Stimulated activated CD8-positive, alpha-beta memory T cell treated with anti-CD3 and anti-CD28 coated beads, Interleukin-4, amount 100 ng/mL, for 4 hours (primary cell): ENCODE measurements at places on chromosomes 5 and 9.

- DNase-seq: no peak
These were observed 124.0 kb downstream of the EFNA5 start for GRCh38 chr5:107546719-107547118.

DNA sequence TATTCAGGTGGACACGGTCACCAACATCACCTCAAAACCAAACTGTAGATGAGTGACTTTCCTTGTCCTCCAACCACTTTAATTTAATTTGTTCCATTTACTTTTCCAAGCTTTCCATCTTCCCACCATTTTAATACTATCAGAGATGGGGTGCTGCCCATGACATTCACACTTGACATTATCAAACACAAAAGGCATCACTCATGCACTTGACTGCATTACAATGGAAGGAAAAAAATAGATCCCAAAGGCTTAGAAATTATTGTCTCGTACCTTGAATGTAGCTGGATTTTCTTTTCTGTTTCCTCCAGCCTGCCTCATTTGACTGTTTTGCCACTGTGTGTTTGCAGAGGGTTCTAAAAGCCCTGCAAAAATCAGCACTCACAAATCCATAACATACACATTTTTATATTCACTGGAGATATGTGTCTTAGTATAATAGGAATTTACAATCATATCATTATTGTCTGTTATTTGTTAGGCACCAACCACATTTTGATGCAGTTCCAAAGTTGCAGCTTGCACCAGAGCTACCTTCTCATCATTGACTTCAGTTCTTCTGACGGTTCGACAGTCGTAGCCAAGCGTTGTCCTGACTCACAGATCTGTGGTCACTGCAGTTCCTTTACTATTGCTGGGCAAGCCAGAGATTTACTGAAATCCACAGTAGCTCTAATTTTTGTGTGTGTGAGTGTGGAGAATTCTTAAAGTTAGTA is 712.3 kb upstream of the WWC1 start:
- DNase-seq: no peak

DNA sequence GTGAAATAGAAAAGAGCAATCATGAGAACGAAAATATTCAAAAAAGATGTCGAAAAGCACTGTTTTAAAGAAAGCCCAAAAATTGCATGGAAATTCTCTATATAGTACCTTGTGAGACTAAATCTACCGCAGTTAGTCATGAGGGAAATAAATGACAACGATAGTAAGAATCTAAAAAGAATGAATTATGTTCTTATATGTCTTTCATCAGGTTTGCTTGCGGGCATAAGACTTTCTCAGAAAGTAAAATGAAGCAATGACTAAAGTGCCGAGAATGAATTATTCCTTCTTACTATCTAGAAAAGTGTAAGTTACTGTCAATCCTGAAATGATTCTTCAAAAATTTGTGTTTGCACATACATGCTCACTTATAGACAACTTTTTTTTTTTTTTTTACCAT is 26.4 kb downstream of the PTPRD start:
- no peak for DNase-seq

DNA sequence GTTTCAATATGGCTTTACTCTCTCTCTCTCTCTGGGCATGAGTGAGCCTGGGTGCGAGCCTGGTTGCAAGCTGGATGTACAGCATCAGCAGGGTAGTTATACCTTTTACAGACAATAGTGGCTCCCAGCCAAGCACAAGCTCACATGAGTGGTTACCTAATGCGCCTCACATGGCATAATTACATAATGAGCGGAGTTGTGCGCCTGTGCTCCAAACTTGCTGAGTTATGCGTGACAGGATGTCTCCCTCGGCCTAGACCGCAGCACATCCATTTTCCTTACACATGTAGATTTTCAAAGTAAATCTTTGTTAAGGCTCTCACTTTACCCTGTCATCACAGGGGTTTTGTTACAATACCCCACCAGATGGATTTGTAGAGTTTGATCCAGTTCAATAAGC is 233.5 kb upstream of the WWC1 start:
- DNase-seq: no peak

DNA sequence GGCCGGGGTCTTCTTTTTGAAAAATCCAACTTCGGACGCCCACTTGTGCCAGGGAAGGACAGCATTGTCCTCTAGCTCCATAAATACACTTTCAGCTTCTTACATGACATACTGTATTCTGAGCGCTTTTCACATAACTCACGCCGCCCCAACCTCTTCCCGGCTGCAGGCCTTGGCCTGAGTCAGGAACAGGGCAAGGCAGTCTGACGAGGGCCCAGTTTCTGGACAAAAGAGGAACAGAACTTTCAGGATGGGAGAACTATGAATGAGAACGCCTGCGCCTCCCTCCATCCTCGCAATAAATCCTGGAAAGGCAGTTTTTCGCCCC is 650 bp downstream of the DCTN4 start:
- DNase-seq: no peak

DNA sequence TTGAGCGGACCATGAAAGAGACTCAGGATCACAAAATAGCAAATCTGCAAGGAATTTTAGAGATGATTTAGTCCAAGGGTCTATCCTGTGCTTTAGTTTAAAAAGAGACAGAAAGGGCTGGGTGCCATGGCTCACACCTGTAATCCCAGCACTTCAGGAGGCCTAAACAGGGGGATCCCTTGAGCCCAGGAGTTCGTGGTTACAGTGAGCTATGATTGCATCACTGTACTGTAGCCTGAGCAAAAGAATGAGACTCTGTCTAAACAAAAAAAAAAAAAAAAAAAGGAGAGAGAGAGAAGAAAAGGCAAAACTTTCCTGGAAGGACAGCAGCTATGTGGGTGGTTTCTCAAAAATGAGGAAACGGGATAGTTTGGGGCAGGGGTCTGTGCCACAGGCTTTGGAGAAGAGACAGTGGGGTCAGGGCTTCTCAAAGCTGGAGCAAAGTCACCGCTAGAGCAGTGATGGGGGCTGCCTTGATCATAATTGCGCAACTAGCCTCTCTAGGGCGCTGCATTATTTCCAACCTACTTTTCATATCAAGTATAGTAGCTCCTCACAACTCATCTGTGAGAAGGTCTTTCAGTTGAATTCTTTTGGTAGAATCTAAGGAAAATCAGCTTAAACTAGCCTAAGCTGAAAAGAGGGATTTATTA is 8.5 kb upstream of the ANKH start:
- no peak for DNase-seq

- DNase-seq: no peak
These were observed 278.8 kb downstream of the GAS1 start for GRCh38 chr9:86668488-86668887.

- no peak for DNase-seq
These were observed 45.3 kb upstream of the CACNA1B start for GRCh38 chr9:137832191-137832700.

- no peak for DNase-seq
These were observed 900.6 kb upstream of the CDH9 start for GRCh38 chr5:27938989-27939388.

DNA sequence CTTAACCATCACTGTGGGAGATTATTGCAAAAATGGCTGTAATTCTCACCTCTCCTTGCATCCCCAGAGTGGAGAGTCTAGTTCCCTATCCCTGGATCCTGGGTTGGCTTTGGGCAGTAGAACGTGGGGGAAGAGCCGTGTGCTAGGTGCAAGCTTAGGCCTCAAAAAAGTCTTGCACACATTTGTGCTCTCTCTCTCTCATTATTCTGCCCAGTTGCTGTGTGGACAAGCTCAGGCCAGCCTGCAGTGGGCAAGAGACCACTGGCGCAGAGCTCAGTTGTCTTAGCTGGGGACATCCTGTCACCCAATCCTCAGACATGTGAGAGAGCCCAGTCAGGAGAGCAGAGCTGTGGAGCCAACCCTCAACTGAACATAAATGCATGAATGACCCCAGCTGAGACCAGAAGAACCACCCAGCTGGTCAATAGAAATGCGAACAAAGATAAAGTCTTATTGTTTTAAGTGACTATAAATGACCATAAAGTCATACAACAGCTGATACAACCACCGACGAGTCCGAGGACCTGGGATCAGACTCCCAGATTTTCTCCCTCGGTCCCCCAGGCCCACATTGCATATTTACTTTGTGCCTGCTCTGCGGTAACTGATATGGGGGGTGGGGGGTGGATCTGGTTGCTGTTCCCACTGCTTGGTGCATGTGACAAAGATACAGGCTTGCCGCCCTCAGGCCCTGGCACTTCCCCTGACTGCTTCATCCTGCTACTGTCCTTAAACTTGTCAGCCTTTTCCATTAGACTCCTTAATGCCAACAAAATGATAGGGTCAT is 166.4 kb upstream of the MVB12B start:
- DNase-seq: no peak

DNA sequence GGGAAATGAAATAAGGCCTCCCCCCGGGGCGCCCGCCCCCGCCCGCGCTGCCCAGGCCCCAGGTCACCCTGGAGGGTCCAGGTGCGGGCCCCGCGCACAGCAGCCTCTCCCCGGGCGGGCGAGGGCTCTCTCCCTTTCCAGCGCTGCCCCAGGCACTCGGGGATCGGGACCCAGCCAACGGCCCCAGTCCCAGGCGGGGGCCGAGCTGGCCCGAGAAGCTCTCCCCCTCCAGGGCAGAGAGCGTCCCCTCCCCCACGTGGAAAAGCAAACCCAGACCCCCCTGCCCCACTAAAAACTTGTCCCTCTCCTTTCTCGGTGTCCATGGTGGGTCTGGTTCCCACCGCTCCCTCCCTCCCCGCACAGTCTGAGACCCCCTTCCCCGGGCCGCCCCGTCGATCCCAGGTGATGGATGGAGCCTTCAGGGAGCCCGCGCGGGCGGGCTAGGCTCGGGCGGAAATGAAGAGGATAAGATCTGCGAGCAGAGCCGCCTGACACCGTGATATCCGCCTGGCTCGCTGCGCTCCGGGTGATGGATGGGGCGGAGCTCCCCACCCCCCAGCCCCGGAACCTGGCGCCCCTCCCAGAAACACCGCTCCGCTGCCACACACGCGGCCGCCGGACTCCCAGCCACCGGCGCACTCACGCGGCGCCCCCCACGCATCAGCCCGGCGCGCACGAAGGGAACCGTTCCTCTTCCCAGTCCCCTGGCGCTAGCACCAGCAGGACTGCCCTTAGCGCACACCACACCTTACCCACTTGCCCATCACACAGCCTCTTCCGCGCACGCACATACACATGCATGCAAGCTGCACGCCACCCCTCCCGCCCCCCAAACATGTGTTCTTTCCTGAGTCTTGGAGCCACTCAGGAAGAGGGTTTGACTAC is 81.7 kb upstream of the ZBTB43 start:
- DNase-seq: peak; percentile 39

DNA sequence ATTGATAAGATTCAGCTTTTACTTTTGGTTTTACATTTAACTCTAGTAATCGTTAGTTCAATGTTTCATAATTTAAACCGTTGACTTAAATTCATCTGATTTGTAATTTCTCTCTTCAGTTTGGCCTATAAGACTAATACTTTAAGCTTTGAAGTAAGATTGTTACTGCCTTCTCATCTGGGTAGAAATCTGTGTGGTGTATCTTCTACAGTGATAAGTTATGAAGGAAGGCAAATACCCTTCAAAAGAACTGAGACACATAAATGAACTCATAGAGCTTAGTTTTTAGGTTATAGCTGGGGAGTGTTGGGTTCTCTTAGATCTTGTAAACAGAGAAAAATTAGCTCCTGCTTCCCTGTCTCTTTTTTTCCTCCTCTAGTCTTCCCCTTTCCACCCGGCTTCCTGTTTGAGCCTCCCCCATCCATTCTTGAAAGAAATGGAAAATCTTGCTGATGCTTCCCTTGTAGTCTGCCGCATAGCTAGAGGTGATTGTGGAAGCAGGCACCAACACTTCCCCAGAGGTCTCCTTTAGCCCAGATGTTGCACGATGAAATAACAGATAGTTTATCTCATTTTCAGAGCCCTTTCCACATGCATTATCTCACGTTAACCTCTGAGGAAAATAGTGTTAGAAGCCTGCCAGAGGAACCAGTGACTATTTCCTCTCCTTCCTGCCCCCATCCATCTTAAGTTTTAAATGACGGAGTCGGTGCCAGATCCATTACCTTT is 2.0 kb upstream of the F2RL2 start:
- no peak for DNase-seq

DNA sequence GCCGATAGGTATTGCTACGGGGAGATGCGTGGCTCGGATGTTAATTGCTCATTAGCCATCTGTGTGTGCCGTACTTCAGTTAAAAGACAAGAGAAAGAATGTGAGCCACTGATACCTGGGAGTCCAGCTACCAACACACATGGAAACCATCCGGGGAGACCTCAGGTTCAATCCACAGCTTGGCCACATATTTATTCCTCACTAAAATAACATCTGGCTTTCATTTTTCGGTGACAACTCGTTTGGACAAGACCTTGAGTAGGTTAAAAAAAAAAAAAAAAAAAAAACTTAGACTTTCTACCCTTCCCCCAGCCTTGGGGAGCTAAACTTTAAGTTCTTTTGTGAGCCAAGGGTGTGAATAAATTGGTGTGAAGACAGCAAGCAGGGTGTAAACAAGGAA is 84.1 kb downstream of the SLIT3 start:
- DNase-seq: no peak
